ENCODE measurements at places on chromosomes 16 and 17. TPM values are rescaled to one million over a fixed set of nuclear protein-coding genes. Genes with fewer than 3 reads are reported as not detected.

LCAT gene
- total RNA-seq: 6.4 TPM

SPEM3 gene
- total RNA-seq: not detected

DNA sequence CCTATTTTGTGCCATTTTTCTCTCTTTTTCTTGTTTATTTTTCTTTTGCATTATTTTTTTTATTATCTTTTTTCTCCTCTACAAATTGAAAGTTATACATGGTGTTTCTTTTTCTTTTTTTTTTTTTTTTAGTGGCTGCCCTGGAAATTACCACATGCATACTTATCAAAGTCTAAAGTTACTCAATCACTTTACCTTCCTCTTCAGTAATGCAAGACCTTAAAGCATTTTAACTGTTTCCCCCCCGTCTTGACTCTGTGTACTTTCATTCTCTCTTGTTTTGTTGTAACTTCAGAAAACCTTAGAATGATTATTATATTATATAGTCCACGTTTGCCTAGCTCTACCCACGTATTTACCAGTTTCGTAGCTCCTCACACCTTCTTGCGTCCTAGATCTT, 33.3 kb upstream of the SMPD3 start:
- no peaks in the 10 kb centered on the region for H3K36me3 ChIP-seq
- no peak for DNase-seq
- H3K4me1 ChIP-seq: no peaks in the 10 kb centered on the region
- no peak overlapping the region for H3K27ac ChIP-seq
- H3K4me3 ChIP-seq: no peak overlapping the region

DNA sequence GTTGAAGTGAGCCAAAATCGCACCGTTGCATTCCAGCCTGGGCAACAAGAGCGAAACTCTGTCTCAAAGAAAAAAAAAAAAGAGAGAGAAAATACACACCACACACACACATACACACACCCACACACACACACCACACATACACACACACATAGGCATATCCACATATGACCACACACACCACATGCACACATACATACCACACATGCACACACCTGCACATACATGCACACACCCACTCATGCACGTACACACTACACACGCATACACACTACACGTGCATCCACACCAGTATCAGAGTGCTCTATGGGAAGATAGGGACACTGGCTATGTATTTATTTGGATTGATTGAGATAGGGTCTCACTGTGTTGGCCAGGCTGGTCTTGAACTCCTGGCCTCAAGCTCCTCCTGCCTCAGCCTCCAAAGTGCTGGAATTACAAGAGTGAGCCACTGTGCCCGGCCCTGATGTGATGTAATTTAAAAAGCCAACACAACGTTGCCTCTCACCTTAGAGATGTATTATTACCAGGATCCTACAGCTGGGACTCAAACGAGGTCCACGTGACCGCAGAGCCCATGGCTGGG, 17.8 kb upstream of the GINS2 start:
- DNase-seq: no peak
- H3K4me3 ChIP-seq: no peak overlapping the region
- no peak overlapping the region for H3K27ac ChIP-seq
- H3K27me3 ChIP-seq: no peaks in the 10 kb centered on the region
- no peaks in the 10 kb centered on the region for H3K4me1 ChIP-seq
- no peaks in the 10 kb centered on the region for H3K36me3 ChIP-seq

NXPH3 gene
- 6.1 TPM for total RNA-seq

DNA sequence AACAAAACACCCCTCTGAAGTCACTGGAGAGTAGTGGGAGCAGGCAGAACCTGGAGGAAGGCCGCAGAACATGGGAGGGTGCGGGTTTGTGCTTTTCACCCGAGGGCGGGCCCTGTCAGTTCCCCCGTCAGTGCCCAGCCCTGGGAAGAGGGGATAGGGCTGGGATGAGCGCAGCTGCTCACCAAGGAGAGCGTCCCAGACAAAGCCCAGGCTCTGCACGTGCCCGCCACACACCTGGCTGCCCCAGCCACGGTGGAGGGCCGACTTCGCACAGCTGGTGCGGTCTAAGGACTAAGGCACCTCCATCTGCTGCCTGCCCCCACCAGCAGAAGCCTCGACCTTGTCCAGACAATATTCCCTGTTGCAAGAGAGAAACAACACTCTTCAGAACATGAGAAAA, 39.5 kb downstream of the ZCCHC14 start:
- H3K27ac ChIP-seq: no peak overlapping the region
- no peaks in the 10 kb centered on the region for H3K36me3 ChIP-seq
- no peaks in the 10 kb centered on the region for H3K27me3 ChIP-seq
